ENCODE measurements at places on chromosomes 2 and 18. TPM values are rescaled to one million over a fixed set of nuclear protein-coding genes. Genes with fewer than 3 reads are reported as not detected.

DNA sequence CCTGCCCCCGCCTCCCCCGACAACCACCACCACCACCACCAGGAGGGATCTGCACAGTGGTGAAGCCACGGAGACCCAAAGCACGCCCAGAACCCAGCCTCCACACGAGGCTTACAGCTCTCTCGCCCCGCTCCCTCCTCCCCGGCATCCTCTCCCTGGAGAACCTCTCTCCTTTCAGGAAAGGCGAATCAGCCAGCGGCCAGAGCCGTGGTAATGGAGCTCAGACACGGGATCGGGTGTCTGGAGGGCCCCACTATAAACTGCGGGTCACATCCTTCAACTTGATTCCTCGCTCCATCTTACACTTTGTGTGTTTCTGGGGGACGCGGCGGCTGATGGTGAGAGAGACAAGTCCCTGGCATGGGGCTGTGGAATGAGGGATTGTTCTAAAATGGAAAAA is 271.5 kb upstream of the SIX2 start:
- no peak for DNase-seq

DNA sequence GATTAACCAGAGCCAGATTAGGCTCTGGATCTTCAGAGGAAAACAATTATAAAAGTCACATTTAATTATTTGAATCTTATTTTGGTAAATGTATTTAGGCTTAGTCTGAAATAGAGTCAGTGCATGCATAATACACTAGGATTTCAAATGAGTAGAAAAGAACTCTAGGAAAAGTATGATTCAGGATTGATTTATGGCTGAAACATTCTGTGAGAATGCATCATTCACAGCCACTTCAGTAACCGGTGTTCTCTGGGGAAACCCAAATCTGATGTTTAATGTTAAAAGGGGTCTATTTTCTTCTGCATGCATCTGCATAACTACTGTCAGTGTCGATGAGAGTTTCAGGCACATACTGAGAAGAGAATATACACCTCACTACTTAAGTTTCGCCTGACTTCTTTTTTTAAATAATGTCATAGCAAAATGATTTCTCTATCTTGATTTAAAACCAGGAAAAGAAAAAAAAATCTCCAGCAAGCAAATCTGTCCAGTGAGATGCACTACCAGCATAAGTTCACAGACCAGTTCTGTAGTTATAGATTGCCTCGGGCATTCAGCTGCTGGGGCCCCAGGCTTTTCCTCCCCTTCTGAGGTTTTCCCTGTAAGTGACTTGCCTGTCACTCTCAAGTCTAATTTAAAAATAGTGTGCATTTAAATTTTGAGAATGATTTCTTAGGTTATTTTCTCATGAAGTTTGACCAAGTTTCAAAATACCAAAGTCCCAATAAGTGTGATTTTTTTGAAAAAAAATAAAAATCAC is 501.5 kb downstream of the NR4A2 start:
- no peak for DNase-seq

The WNT10A gene
- total RNA-seq: not detected

The PCARE gene
- not detected for total RNA-seq

The EPB41L3 gene
- total RNA-seq: 40.9 TPM

GRCh38 chr18:42517896-42518295 is 562.9 kb downstream of the PIK3C3 start:
- no peak for DNase-seq

The LCT gene
- not detected for total RNA-seq

- DNase-seq: no peak
Measured at GRCh38 chr2:77147153-77147552, 375.0 kb downstream of the LRRTM4 start.

The DTNB gene
- total RNA-seq: 1.7 TPM

The MAPRE3 gene
- 7.4 TPM for total RNA-seq

The CAPN14 gene
- 0.15 TPM for total RNA-seq

- no peak for DNase-seq
Measured at GRCh38 chr18:58858591-58859468, 5.8 kb upstream of the ZNF532 start.

- DNase-seq: no peak
Measured at GRCh38 chr2:3628800-3629199, 29.2 kb upstream of the ALLC start.

DNA sequence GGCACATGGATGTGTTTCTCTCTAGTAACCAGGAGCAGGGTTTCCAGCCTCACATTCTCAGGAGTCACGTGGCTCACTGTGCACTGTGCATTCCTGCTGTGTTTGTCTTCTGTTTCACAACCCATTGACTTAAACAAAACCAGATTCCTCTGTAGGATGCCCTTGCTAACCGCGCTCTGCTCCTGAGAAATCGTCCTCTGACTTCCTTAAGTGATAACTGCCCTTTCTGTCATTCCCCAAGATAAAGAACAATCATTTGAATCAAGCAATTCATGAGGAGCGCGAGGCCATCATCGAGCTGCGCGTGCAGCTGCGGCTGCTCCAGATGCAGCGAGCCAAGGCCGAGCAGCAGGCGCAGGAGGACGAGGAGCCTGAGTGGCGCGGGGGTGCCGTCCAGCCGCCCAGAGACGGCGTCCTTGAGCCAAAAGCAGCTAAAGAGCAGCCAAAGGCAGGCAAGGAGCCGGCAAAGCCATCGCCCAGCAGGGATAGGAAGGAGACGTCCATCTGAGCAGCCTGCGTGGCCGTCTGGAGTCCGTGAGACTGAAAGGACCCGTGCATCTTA is 60.2 kb downstream of the RALBP1 start:
- no peak for DNase-seq

DNA sequence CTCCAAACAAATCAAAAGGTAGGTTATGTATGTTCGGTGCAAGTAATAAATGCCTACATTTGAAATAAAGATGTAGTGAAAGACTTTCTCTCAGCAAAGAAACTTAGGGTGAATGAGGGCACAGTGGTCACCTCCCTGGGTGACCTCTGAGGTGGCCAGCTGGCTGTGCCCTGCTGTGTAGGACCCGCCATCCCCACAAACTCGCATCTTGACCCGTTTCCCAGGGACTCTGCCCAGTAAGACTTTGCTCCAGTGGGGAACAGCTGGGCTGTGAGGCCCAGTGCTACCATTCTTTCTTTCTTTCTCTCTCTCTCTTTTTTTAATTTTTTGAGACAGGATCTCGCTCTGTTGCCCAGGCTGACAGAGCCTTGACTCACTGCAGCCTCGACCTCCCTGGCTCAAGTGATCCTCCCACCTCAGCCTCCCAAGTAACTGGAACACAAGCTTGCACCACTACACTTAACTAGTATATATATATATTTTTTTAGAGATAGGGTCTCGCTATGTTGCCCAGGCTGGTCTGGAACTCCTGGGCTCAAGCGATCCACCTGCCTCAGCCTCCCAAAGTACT is 8.2 kb upstream of the GAREM2 start:
- no peak for DNase-seq

DNA sequence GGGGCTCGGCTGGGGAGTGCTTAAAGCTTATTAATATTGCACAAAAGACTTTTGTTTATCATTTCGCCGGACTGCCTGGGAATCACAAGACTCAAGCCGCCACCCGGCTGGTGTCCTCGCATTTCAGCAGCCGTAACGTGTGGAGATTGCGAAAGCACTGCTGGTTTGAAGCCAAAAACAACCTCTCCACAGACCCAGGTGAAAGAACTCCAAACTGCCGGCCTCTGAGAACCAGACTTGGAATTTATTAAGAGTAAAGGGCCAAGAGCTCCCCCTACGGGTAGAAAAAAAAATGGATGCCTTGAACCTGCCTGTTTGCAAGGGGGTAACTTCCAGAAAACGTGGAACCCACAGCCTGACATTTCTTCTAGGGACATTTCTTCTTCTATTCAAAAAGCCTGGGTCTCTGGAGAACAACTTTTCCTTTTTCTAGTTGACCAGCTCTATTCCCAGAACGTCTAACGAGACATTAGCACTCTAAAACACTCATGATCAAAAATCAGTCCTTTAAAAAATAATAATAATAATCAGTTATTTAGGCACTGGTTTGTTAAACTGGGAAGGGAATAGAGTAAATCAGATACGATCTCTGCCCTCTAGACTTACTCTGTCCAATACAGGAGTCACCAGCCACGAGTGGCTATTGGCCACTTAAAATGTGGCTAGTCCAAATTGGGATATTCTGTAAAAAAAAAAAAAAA is 216.3 kb downstream of the C1D start:
- peak; percentile 92 for DNase-seq

DNA sequence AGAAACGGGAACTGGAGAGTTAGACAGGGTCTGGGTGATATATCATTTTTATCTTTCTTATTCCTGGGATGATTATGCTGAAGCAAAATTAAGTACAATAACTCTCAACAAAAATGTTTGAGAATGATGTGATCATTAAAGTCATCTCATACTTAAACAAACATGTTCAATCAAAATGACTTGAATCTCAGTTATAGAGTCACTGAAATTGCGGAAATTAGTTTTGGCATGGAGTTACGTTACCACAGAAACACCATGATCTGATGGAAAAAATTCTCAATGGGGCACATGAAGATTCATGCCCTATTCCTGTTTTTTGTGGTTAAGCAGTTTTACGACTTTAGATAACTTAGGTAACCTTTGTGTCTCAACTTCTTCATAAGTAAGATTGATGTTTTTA is 757.7 kb downstream of the EPHA4 start:
- DNase-seq: no peak

GRCh38 chr2:174577967-174578589 is 19.5 kb downstream of the WIPF1 start:
- no peak for DNase-seq

GRCh38 chr18:58992301-58993231 is 127.9 kb downstream of the ZNF532 start:
- DNase-seq: peak; percentile 62

The COMMD1 gene
- total RNA-seq: 35.3 TPM

The SERPINB12 gene
- total RNA-seq: not detected

DNA sequence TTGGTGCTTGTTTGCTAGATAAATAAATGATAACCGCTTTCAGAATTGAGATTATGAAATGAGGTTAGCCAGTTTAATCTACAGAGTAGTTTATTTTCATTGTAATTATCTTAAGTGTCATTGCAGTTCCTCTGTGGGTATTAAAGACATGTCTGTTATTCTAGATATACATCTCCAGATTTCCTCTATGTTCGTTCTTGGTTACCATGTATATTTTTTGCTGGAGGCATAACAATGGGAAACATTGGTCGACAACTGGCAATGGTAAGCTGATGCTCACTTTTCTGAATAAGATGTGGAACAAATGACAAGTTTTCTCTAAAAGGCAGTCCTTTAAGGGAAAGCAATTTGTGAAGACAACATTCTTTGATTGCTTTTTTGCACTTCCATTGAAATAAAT is 18.7 kb downstream of the INSIG2 start:
- DNase-seq: no peak

GRCh38 chr18:34292594-34292993 is 67.9 kb upstream of the NOL4 start:
- no peak for DNase-seq

DNA sequence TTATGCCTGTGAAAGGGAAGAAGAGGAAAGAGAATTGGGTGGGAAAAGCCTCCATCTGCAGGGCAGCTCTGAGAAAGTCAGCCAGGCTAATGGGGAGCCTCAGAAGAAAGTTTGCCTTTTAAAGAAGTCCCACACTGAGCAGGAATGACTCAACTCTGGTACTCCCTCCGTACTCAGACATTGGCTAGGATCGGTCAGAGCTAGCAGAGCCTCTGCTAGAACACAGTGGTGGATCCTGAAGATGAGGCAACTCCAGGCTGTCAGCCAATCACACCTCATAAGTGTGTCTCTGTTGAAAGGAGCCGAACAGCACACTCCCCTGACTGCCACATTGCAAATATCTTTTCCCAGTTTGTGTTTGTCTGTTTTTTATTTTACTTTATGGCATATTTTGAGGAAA is 96.9 kb downstream of the HNRNPLL start:
- DNase-seq: no peak

DNA sequence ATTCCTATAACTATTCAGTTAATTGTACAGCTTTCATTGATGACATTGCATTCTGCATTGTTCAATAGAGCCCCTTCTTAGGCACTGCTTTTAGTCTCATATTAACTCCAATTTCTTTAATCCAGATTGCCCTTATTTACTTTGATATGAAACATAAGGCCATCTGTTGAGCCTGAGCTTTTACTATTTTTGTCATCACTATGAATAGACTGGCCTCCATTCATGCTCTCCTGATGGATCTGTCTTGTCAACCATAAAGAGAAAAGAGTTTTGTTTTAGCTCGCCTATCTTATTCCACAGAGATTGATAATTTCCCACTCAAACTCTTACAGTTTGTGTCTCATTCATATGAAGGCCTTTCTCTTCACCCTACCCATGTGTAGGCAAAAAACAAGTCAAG is 159.2 kb upstream of the DTNA start:
- no peak for DNase-seq
